ENCODE measurements at places on chromosomes 11 and 22. TPM values are rescaled to one million over a fixed set of nuclear protein-coding genes. Genes with fewer than 3 reads are reported as not detected.

Gene CARNS1
- 22.2 TPM for total RNA-seq

Gene MS4A6E
- total RNA-seq, result not detected

Gene VWA5A
- total RNA-seq, result 4.3 TPM

Gene APOL4
- total RNA-seq, result 6.1 TPM

Data from cardiac septum (tissue), 1 donor.